Hepatocyte (in vitro differentiated cells): ENCODE measurements at places on chromosomes 16 and 17.
A peak's percentile ranks its signal among the peaks of the same experiment; 100 is the strongest.

DNA sequence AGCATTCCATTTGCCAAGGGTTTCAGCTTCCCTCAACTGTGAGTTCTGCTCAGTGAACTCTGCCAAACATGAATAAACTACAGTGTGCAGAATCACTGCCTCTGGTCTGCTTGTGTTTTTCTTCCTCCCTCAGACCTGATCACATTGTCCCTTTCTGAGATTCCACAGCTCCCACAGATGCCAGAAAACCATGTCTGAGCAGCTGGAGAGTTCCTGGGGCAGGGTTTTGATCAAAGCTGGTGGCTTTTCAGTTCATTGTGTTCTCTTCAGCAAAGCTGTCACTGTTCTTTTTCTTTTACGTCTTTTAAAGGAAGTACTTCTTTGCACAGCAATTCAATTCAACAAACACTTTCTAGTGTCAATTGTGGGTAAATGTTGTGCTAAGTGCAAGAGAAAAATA lies 555.8 kb downstream of the RBFOX1 start:
- DNase-seq = no peak

DNA sequence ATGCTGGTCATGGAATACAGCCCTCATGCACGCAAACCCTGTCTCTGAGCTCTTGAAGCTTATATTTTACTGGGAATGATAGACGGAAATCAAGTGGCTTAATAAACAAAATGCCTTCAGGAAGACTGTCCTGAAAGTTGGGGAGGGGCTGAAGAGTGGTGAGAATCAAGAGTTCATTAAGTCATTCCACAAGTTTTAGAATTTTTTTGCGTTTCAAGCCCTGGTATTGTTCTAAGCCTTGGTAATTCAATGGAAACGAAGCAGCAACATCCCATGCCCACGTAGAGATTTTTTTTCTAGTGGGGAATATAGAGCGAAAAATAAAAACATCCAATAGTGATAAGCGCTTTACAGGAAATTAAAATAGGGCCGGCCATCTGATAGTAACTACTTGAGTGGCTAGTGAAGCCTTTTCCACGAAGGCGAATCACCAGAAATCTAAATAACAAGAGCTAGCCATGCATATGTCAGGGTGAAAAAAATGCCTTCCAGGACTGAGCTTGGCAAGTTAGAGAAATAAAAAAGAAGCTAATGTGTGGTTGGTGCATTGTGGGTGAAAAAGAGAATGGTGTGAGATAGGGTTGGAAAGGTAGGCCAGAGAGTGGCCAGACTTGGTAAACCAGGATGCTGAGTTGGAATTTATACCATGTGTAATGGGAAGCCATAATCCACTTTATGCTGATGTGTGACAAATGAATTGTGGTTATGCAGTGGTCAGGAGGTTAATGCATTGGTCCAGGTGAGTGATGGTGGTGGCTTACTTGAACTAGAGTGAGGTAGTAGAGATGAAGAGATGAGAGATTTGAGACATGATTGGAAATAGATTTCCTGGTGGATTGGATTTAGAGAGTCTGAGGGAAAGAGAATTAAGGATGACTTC lies 772 bp downstream of the PFAS start:
- no peak for DNase-seq

DNA sequence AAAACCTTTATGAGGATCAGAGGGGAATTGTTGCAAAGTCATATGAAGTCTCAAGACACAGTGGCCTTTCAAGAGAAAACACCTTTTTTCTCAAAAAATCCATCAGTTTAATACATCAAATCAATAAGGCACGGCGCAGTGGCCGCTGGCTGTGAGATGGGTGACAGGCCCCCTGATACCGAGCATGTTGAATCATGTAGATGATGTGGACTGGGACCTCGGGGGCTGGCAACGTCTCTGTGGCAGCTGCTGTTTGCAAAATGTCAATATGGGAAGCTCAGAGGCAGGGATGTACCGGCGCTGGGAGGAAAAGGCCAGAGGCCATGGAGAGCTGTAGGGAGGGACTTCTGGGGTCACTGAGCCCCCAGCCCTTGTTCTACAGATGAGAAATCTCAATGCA lies 169.1 kb downstream of the GSG1L start:
- DNase-seq = no peak

GRCh38 chr16:10579965-10580882 lies at the start of gene EMP2:
Gene EMP2, minus strand, starts transcription at chr16:10580598. Its CDS starts 32,981 bp downstream, at chr16:10547617.
- peak; percentile 92 for DNase-seq

GRCh38 chr17:28180449-28180848 lies 138.0 kb downstream of the NLK start:
- DNase-seq = no peak

- peak; percentile 3 for DNase-seq
Measured at GRCh38 chr16:73026754-73027684, 20.9 kb downstream of the ZFHX3 start.

DNA sequence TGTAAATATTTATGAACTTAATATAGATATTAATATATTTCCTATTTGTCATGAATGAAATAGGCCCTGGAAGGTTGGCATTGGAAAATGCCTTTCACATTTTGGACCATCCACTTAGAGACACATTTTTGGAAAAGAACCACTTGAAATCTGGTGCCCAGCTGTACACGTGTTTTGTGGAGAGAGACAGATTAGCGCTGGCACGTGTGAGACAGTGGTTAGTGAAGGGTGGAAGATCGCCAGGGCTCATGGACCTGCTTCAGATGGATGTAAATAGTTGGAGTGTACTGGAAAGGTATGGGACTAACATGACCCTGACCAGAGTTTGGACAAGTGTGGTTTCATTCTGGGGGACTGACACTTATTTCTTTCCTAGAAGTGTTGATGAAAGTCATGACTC lies 222.9 kb downstream of the PRKCA start:
- DNase-seq = no peak

GRCh38 chr17:4229627-4230541 lies 33.9 kb downstream of the ANKFY1 start:
- peak; percentile 86 for DNase-seq

- DNase-seq = no peak
Measured at GRCh38 chr16:49716339-49716934, 139.5 kb downstream of the ZNF423 start.

DNA sequence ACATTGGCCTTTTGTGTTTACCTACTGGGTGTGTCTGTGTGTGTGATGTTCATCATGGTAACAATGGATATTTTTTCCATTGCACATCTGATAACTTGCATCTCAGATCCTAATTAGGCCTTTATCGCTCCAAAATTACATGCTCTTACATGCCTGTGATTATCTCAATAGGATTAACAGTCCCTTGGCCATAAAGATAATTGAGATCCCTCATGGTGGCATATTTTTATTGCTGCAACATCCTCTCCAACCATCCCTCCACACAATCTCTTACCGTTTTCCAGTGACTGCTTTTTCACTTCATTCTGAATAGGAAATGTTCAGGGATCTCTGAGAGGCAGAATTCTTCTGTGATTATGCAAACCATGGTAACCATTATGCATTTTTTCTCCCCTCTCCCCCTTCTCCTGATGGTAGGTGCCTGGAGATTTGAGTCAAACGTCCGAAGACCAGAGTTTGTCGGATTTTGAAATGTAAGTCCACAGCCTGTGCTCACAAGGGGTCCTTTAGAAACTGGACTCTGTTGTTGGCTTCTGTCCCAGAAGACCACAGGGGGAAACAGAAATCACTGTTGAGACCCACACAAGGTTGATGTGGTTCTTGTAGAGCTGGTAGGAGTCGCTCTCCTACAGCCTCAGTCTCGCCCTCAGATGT lies 405.5 kb downstream of the CPPED1 start:
- DNase-seq = no peak

- DNase-seq = peak; percentile 66
Measured at GRCh38 chr17:538181-538973, 176.3 kb downstream of the VPS53 start.

DNA sequence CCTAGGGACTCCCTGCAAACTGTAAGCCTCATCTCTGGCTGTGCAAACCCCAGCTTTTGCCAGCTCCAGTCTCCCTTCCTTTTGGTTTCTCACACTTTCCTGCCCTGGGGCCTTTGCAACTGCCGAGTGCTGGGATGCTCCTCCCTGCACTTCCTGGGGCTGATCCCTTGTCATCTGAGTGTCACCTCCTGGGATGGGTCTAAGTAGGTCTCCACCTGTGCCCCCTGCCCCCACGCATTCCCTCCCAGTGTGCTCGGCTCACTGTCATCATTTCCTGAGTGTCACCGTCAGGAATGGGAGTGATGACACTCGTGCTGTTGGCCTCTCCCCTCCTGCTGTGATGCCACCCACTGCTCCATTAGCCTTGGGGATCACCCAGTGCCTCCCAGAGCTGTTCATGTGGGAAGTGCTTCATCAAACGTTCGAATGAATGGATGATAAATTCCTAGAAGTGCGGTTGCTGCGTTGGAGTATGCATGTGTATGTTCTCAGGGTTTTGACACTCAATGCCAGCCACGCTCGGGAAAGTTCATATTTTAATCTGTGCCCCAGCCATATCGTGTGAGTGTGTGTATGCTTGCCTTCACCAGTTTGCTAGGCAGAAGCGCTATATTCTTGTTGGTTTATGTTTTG lies 189.9 kb downstream of the NTN1 start:
- no peak for DNase-seq

- no peak for DNase-seq
Measured at GRCh38 chr16:5928476-5929065, 831.0 kb upstream of the EEF2KMT start.

DNA sequence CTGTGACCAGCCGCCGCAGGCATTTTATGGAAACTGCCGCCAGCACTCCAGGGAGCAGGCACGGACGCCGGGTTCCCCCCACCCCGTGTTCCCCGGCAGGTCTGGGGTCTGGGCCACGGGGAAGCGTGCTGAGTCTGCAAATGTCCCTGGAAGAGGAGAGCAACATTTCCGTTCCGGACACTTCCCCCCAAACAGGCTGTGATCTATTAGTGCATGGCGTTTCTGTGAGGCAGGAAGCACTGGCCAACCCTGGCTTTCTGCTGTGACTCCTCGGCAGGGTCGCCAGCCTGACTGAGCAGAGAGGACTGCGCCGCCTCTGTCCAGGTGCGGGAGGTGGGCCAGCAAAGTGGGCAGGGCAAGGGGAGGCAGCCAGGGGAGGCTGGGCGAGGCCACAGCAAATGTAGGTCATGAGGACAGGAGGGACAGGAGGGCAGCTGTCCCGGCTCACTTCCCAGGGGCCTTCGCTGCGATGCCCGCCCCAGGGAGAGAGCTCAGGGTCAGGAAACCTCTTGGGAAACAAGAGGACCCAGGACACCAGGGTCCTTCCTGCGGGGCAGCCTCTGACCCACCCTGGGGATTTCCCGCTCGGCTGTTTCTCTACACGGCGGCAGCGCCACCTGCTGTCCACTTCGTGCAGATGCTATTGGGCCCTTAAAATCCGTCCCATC lies 9.5 kb downstream of the FOXF1 start:
- peak; percentile 86 for DNase-seq

DNA sequence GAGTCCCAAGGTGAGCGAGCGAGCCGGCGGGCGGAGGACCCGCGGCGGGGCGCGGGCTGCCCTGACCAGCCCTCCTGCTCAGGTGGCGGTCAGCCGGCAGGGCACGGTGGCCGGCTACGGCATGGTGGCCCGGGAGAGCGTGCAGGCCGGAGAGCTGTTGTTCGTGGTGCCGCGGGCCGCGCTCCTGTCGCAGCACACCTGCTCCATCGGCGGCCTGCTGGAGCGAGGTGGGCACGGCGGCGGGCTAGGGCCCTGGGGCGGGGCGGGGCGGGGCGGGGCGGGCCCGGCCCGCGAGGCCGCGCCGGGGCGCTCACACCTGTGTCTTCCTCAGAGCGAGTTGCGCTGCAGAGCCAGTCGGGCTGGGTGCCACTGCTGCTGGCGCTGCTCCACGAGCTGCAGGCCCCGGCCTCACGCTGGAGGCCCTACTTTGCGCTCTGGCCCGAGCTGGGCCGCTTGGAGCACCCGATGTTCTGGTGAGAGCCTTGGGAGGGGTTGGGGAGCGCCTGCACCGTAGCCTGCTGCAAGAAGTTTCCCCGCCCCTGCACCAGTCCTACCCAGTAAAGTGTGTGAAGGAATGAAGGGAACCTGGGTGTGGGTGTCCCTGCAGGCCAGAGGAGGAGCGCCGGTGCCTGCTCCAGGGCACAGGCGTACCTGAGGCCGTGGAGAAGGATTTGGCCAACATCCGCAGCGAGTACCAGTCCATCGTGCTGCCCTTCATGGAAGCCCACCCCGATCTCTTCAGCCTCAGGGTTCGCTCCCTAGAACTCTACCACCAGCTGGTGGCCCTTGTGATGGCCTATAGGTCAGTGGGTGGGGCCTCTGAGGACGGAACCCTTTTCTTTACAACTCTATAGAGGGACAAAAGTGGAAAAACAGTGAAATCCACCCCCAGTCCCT lies 802 bp downstream of the SETD6 start:
- peak; percentile 53 for DNase-seq

GRCh38 chr16:55444754-55445485 lies 34.1 kb upstream of the MMP2 start:
- no peak for DNase-seq

- peak; percentile 68 for DNase-seq
Measured at GRCh38 chr16:49350265-49351095, 23.1 kb upstream of the C16orf78 start.

DNA sequence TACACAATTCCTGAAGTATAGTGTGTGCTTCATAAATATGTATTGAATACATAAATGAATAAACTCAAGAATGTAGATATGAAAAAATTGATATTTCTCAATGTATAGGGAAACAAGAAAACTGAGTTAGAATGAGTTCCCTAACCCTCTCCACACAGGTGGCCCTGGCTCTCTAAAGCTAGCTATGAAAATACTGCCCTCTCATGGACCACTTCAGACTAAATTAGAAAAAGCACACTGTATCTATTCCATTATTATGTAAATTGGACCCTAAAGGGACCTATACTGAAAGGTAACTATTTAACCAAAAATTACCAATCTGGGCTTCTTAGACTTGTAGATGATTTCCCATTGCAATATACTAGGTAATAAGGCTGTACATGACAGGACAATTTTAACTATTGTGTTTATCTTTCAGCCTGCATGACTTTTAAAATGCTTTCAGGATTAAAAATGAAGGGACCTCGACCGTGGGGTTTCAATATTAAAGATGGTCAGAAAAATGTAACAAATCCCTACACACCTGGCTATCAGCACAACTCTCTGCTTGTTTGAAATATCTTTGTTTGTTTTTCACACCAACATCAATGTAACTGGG lies 672.5 kb upstream of the KIF2B start:
- peak; percentile 43 for DNase-seq

DNA sequence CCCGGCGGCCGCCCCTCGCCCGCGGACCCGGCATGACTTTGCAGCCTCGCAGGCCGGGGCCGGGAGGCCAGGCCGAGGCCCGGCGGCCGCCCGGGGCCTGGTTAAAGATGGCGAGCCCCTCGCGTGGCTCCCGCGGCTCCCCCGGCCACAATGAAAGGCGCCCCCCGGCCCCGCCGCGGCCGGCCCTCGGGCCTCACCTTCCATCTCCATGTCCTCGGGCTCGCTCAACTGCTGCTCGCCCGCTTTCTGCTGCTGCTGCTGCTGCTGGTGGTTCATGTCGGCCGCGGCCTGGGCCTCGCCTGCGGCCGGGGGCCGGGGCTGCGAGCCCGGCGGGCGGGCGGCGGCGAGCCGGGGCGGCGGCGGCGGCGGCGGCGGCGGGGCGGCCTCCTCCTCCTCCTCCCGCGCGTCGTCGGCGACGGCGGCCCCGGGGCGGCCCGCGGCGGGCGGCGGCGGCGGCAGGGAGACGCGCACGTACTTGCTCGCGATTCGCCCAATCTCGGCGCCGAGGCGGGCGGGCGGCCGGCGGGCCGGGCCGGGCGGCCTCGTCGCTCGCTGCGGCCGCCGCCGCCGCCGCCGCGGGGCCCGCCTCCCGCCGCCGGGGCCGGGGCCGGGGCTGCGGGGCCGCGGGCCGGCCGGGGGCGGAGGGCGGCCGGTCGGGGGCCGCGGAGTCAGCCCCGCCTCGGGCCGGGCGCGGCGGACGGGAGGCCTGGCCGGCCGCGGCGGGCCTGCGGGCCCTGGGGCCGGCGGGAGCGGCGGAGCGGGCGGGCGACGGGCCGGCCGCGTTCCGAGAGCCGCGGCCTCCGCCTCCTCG lies 491 bp downstream of the USP7 start:
- DNase-seq = peak; percentile 48

- DNase-seq = no peak
Measured at GRCh38 chr17:8365143-8365542, 11.4 kb downstream of the KRABD2 start.
